ENCODE measurements at places on chromosomes 11 and 22.

GRCh38 chr11:135001581-135001980 is 589.5 kb upstream of the B3GAT1 start:
- no peak for DNase-seq

- DNase-seq: peak; percentile 84
Measured at GRCh38 chr11:65911682-65912568, 6.9 kb downstream of the C11orf68 start.

DNA sequence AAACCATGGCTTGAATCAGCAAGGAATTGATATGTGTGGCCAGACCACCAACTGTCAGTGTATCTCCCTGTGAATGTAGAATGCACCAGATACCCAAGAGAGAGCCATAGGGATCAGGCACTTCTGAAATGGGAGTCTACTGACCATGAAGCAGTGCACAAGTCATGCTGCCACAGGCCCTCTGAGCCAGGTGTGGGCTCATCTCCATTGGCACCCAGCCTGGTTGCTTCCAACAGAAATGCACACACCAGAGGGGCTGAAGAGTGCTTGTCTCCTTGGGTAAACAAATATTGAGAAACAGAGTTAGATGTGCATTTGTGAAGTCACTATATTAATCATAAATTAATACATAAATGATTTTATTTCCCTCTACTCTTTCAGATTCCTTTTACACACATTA is 28.4 kb upstream of the PANX1 start:
- no peak for DNase-seq

GRCh38 chr22:31393893-31394292 is 5.5 kb upstream of the DRG1 start:
- DNase-seq: no peak

- DNase-seq: no peak
Measured at GRCh38 chr11:110807801-110808200, 95.6 kb upstream of the ARHGAP20 start.

Measured in SK-N-SH (cell line).